ENCODE measurements at places on chromosomes 2 and 18.

GRCh38 chr2:54366487-54367280 lies 89.4 kb upstream of the SPTBN1 start:
- no peak for DNase-seq

DNA sequence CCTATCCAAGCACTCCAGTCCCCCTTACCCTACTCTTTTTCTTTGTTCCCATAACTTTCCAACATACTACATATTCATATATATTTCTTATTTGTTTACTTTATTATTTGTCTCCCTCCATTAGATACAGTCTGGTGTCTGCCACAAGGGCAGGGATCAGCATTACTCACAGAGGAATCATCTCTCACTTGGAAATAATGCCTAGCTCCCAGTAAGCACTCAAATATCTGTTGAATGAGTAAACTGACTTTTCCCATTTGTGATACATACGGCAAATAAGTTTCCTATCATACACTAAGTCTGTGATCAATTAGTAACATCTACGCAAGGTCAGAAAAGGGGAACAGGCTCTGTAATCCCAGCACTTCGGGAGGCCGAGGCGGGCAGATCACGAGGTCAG lies 18.7 kb downstream of the C1D start:
- no peak for DNase-seq

DNA sequence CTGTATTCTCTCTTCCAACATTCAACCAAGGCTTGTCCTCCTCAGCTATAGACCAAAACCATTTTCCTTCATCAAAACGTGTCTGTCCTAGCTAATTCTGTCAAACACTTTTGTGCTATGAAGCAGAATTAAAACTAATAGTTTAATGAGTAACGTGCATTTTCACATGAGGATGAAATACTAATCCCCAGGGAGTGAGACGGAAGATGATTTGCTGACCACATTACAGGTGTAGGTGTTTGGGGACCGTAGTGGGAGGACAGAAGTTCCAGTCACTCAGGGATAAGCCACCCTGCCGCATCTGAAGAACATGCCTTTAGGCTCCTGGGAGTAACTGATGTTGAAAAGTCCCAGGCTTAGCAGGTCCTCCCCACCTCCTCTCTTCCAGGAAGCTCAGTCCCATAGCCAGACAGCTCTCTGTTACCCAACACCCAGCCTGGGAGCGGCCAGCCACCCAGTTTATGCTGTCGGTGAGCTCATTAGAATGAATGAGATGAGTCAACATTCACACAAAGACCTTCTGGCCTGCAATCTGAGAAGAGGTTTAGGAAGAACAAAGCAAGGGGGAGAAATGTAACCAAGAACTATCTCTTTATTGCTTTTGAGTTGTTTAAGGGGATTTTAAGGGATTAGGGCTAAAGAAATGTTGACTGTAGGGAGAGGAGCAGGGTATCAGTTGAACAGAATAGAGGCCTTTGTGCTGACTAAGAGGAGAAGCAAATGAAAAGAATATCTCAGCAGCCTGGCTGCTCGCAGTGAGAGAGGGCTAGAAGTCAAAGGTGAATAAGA lies 122.5 kb downstream of the FOXI3 start:
- no peak for DNase-seq

- DNase-seq = no peak
Observed at GRCh38 chr2:169260846-169261642, 101.3 kb downstream of the LRP2 start.

GRCh38 chr2:133789743-133790142 lies 221.5 kb upstream of the NCKAP5 start:
- DNase-seq = no peak

DNA sequence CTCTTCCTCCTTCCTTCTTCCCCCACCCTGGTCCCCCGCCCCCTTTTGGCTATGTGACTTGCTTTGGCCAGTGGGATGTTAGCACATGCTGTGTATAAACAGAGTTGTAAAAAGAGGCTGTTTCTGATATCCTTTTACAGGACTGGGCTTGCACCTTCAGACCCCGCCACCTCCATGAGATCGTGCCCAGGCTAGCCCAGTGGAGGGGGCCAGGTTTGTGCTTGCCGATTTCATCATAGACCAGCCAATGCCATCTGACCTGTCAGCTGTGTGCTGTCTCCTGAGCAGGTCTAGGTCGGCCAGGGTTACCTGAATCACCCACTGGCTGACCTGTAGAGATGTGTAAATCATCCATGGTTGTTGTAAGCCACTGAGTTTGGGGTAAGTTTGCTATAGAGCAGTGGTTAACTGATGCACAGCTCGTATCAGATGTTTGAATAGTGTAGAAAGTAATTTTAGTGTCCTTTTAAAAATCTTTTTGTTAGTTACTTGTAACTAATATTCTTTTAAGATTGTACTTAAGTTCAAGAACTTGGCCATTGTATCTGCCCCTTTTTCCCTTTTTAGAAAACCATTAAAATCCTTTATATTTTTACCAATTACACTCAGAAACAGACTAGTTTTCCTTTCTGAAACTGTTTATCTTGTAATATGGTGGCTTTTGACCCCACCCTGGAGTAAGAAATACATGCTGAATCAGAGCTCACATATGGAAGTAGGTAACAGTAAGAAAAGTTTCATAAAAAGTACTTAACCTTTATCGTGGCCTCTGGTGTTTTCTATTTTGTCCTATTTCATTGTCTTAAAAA lies 122.0 kb upstream of the MGAT5 start:
- no peak for DNase-seq

DNA sequence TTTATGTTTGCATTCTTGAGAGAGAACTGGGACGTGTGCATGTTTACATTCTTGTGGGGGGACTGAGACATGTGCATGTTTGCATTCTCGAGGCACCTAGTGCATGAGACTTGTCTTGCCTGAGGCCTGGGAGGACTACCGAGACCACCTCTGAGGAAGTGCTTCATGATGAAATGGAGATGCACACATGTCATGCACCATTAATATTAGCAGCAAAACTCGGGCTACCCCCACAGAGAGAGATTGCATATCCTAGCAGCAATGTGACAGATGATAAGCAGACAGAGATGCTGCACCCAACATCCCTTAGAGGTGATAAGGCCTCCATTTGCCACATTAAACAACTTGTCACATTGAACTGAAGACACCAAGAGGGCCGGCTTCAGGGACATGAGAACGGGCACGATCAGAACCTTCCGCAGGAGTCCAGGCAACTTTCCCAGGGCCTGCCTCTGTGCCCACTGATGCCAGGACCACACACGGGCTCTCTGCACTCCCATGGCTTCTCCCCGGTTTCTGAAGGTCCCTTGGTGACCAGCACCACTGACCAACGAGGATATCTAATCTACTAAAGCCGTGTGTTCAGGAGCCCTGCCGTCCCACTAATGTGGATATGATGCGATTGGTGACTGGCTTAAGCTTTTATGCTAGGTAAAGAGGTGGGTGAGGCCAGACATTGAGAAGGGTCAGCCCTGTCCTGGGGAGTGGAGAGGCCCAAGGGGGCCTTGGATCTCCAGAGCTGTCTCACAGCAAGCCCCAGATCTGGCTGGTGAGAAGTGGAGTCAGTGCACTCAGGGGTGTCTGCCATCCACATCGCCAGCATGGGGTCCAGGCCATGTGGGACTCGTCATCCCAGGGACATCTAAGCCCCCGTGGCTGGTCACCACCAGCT lies 208.3 kb downstream of the NDUFA10 start:
- DNase-seq = no peak

DNA sequence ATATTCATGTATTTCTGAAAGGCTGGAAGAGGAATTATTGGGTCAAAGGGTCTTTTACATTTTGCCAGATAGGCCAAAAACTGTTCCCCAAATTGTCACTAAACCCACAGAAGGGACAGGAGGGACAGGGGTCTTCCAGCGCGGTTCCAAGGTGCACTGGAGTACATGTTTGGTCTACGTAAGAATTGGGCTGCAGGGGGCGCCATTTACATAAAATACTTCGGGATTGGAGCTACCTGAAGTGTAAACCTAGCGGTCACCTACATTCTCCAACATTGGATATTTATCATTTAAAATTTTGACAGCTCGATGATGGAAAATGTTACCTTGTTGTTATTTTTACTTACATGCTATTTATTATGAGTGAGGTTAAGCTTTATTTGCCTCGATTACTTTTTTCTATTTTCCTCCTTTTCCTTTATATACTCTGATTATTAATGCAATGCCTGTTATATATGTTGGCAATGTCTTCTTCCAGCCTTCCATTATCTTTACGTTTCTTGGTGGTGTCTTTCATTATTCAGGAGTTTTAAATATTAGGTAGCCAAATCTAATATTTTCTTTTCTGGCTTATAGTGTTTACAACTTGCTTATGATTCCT lies 43.0 kb upstream of the RAB6C start:
- no peak for DNase-seq

DNA sequence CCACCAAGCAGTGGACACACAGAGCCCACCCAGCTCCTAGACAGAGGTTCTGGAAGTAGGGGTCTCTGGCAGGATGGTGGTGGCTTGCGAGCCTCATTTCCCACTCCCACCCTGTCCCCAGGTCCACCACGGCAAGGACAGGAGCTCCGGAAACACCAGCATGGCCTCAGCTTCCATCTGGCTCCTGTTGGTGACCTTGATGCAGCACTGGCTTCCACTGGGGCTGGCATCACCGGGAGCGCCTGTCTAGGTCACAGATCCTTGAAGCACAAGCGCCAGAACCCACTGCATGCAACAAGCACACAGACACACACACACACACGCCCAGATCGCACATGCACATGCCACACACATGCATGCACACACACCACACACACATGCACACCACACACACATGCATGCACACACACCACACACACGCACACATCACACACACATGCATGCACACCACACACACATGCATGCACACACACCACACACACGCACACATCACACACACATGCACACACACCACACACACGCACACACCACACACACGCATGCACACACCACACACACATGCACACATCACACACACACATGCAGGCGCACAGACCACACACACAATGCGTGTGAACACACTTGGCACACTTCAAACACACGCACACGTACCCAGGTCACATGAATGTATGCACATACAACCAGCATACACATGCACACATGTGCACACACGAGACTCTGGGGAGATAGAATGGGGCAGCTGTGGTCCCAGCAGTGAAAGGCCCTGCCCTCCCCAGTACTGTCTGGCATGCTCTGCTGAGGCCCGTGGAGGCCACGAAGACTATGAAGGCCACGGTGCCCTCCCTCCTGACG lies 63.7 kb downstream of the TWIST2 start:
- DNase-seq = no peak

GRCh38 chr2:201654616-201655384 lies 11.5 kb upstream of the TMEM237 start:
- no peak for DNase-seq

DNA sequence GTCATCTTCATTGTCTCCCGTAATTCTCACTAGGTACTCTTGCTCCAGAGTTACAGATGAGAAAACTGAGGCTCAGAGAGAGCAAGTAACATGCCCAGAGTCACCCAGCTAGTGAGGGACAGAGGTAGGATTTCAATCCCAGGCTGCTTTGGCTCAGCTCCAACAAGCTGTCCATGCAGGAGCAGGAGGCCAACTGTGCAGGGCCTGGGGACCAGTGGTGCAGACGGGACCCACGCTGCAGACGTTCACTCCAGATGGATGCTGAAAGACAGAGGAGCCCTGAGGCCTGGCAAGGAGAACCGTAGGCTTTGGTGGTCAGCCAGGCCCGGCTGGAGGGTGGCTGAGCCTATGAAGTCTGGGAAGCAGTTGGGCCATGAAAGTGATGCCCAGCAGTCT lies 102.6 kb downstream of the MCFD2 start:
- DNase-seq = no peak

GRCh38 chr2:214126135-214126534 lies 284.7 kb upstream of the VWC2L start:
- DNase-seq = no peak

- no peak for DNase-seq
Observed at GRCh38 chr2:58721912-58722591, 480.9 kb upstream of the FANCL start.

DNA sequence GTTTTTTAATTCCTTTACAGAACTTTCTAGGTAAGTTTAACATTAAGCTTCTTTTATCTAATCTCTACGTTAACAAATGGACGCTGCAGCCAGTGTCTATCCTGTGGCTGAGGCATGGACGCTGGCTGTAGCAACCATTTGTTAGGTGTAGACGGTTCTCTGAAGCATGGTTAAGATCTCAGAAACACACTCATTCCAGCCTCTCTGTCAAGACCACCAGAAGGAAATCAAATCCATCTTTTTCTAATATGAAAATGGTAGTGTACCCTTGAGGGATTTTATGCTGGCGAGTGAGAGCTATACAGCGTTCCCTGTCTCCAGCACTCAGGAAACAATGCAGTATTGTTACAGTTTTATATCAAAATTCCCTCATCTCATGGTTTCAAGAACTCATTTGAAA lies 78.0 kb downstream of the DTNB start:
- no peak for DNase-seq

DNA sequence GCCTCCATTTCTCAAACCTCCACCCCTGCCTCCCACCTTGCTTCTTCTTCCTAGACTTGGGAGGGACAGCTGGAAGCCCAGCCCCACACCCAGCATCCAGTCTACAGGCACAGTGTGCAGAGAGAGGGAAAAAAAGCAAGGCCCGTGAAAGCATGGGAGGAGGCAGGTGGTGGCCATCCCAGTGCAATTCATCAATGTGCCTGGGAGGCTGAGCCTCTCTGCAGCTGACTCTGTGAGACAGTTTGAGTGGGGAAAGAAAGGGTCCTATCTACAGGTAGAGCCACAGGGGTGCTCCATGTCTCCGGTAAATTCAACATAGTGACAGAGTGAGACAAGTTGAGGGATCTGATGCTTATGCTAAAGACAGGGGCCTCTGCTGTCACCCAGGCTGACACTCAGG lies 340.6 kb downstream of the DYSF start:
- no peak for DNase-seq

- DNase-seq = no peak
Observed at GRCh38 chr2:73855526-73855925, 26.8 kb downstream of the STAMBP start.

DNA sequence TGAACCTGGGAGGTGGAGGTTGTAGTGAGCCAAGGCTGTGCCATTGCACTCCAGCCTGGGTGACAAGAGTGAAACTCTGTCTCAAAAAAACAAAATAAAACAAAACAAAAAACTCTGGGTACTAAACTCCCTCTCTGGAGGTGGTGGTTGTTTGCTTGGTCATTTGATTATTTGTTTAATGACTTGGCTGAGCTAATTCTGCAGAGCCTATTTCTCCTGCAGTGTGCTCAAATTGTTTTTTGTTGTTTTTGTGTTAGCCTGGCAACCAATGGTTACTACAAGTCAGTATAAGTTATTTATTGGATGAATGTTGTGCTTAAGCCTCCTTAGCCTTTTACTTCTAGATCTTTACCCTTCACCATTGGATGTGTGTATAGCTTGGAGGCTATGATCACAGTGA lies 387.5 kb downstream of the ADCYAP1 start:
- no peak for DNase-seq

- no peak for DNase-seq
Observed at GRCh38 chr2:109058802-109059201, 69.8 kb upstream of the EDAR start.

Data from stimulated activated CD4-positive, alpha-beta T cell treated with anti-CD3 and anti-CD28 coated beads, TNF-alpha, amount 100 ng/mL, for 1 hour (primary cell).